NCI-H2107 (cell line): ENCODE measurements at places on chromosomes 5 and 9.

GRCh38 chr5:73709536-73710129, 83.6 kb downstream of the ARHGEF28 start:
- DNase-seq: no peak

DNA sequence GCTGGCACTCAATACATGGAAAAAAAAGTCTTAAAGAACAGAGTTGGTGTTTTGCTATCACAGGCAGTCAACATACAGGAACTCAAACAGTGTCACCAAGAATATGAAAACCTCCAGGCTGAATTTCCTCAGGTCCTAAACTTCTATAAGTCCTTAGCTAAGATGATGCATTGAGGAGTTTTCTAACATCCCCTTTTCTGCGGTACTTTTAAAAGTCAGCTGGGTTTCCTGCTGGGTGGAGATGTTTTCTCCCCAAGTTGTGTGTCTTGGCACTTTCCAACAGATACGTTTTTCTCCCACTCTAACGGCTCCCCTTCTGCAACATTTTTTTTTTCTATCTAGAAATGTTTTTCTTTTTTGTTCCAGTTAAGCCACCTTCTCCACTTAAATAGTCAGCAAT, 244.8 kb upstream of the HAPLN1 start:
- DNase-seq: no peak

- DNase-seq: no peak
Measured at GRCh38 chr5:132821350-132821749, 8.2 kb downstream of the SOWAHA start.

DNA sequence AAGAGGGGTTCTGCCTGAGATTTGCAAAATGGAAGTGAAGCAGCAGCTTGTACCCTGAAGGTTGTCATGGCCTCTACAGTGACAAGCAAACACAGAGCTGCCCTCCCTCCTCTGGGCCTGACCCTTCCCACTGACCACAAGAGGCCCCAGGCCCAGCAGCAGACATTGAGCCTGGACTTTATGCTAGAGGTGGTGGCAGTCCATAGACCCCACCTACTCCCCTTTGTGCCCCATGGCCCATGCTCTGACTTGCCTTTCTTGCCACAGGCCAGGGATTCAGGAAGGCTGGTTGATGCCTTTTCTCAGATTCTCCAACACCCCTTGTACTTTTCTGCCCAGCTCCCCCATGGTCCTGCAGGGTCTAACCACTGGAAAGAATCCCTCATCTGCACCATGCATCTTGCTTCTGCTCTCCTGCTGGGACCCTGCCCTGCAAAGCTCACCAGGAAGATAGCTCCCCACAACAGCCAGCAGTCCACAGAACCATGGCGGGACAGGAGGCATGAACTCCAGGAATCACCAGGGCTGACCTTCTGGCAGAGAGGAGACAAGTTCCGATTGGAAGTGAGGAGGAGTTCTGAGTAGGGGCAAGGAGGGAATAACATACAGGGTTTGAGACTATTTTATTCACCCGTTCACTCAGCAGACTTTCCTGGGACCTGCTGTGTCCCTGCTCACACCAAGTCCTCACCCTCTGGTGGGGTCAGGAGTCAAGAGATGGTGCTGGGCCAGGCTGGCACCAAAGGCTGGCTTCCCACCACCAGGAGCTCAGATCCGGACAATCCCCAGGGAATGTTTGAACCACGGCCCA, 263.8 kb downstream of the SYK start:
- DNase-seq: no peak
